ENCODE measurements at places on chromosomes 2 and 18.

DNA sequence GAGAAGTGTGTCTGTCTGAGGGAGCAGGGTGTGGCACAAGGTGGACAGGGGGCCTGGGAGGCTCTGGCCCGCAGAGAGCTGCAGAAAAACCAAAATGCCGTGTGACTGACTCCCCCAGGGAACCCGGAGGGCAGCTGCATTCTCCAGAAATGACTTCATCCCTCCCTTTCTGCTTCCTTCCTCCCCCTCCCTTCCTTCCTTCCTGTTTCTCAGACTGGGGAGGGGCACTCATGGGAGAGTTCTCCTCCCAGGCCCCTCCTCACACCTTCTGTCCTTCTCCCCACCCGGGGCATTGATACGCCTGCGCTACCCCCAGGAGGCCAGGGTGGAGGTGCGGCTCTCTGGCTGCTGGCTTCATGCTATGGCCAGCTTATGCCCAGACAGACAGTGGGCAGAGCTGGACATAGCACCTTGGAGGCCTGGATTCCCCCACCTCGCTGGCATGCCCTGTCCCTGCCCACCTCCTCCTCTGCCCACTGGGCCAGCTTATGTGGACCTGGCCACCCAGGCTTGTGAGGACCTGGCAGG is 8.2 kb upstream of the GPR17 start:
- DNase-seq = no peak

DNA sequence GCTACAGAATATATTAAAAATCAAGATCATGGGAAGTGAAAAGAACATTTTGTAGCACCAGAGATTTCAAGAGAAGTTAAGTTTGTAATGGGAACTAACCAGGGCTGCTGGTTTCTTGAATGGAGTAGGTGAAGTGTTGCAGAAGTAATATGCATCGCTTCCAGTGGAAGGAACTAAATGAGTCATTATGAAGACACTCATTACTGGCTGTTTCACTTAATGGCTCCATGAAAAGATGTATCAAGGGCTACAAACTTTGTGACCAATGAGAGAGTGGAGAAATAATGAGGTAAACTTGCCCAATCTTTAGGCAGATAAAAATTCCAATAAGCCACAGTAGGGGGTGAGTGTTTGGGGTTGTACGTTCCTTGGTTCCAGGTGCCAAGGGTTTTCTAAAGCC is 380.4 kb upstream of the POU3F3 start:
- DNase-seq = no peak

- DNase-seq = no peak
These were observed 25.1 kb downstream of the BAZ2B start for GRCh38 chr2:159591221-159591620.

- DNase-seq = no peak
These were observed 20.6 kb downstream of the FIGN start for GRCh38 chr2:163715199-163715598.

DNA sequence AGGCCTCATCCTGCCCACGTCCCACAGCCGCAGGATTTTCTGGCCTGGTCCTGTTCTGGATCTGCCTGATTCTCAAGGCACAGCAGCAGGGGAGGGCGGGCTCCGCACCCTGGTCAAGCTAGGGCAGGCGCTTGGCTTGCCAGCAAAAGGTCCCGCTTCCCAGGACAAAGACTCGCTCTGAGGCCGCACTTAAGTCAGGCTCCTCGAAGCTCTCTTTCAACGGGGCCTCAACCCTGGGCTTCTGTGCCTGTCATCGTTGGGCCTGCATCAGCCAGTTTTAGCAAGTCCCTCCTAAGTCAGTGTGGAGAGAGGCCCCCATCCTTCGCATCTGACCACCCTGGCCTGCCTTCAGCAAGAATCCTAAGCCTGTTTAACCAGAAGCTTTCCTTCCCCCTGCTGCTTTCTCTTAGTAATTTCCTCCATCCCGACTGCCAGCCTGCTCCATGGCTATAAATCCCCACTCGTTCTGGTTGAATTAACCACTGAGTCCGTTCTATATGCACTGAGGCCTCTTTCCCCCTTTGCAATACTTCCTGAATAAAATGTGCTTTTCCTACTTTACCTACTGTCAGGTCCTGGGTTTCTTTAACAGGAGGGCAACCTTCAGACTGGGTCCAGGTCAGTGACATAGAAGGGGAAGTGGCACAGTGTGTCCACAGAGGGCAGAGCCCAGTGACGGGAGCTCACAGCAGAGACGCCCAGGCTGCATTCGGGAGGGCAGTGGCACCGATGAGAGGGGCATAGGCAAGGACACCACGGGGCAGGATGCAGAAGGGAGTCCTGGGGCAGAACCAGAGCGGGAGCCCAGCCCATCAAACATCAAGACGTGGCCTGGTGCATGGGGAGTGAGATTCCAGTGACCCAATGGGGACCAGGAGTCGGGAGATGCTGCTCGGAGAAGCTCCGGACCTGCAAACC is 62.7 kb downstream of the SP110 start:
- no peak for DNase-seq

DNA sequence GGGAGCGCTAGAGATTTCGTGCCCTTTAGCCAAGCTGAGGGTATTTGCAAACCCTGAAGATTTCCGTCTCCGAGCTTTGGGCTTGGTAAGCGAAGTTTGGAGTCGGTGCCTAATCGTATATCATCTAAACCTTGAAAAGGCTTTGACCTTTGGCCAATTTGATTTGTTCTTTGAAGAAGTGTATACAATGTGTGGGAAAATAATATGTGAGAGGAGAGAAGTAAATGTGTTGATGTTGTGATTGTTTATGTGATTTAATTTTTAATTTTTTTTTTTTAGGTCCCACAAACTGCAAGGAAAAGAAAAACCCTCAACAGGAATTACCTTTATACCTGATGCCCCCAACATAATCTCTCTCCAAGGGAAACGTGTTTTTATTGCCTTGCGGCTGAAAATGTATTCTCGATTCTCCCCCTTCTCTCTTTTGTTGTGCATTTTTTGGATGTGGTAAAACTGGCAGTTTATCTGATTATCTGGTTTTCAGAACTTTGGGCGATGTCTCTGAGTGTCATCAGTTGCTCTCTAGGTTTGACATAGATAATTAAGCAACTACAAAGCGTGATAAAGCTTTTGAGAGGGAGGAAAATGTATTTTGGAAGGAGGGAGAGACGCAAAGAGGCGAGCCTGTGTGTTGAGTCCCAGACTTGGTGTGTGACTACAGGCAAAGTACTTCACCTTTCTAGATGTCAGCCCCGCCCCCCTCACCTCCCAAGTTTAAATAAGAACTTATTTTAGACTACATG is 912 bp upstream of the FBXO11 start:
- DNase-seq = no peak

DNA sequence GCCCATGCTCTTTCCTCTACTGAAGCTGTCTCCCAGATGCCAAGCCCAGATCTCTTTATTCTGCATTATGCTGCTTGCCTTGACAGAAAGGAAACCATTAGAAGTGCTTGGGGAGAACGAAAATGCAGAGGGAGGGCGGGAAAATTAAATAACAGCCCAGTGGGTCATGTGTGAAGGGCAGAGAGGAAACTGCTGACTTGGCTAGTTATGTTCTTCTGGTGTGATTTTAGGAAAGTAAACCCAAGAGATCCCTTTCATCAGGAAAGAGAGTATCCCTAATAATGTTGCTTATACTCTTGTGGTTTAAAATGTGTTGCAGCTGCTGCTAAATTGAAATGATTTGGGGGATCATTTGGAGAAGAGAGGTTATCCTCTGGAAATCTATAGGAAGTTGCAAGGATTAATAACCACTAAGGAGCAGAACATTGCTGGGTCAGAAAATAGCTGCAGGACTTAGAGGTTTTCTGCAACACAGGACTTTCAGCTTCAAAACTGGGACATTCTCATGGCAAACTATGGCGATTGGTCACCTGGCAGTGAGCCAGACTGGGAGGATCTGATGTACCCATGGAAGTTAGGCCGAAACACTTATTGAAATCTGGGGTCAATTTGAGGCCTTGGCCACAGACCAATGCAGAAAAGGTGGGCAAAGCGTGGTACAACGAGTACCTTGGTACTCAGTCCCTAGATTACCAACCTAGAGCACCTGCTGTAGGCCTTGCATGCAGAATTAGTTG is 172.2 kb downstream of the TMEM247 start:
- no peak for DNase-seq

DNA sequence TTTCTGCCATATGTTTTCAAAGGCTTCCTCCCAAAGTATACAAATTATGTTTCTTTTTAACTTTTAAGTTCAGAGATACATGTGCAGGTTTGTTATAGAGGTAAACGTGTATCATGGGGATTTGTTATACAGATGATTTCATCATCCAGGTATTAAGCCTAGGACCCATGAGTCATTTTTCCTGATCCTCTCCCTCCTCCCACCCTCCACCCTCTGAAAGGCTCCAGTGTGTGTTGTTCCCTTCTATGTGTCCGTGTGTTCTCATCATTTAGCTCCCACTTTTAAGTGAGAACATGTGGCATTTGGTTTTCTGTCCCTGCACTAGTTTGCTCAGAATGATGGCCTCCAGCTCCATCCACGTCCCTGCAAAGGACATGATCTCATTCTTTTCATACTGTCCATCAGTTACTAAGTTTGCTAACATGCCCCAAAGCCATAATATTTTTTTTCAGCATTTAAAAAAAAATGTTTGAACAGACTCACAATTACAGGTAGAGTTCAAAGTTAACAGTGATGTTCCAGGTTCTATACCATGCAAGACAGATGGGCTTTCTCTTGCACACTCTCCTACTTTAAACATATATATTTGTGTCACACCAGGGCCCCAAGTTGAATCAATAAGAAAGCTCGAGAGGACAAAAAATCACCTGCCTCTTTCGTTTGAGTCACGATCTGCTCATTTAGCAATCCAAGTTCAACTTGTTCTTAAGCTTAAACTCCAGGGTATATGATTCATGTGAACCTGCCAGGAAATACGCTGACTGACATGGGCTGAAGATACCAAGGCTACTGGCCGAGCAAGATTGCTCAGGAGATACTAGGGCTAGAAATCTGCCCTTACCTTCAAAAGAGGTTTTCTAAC is 77.6 kb downstream of the AP1S3 start:
- DNase-seq = no peak
